A549 treated with Hydrocortisone at 1 μM for 4 hours (cell line): ENCODE measurements at places on chromosomes 5 and 9. TPM values are rescaled to one million over a fixed set of nuclear protein-coding genes. Genes with fewer than 3 reads are reported as not detected.

Gene LAMC3
- 1.7 to 2.5 TPM (median 2.0 TPM) in 5 replicates for total RNA-seq

Gene NIM1K
- 0.24 to 0.30 TPM (median 0.28 TPM) in 5 replicates for total RNA-seq

Gene GAS1
- total RNA-seq, result 0.08 to 0.13 TPM (median 0.10 TPM) in 5 replicates

Gene ARHGEF39
- 13.6 to 18.2 TPM (median 17.4 TPM) in 5 replicates for total RNA-seq

Gene F12
- 14.2 to 24.1 TPM (median 22.1 TPM) in 5 replicates for total RNA-seq

Gene FOXD4L3
- 0.08 to 0.16 TPM (median 0.12 TPM) in 3 of 5 replicates, not detected in the others for total RNA-seq

Gene SLC1A3
- 0.09 TPM in 1 of 5 replicates, not detected in the others for total RNA-seq

Gene ANKRD55
- total RNA-seq, result not detected in 5 replicates

Gene FOXI1
- total RNA-seq, result not detected in 5 replicates

Gene ECM2
- total RNA-seq, result 0.09 to 0.17 TPM (median 0.13 TPM) in 5 replicates

Gene HCN1
- not detected in 5 replicates for total RNA-seq

Gene ANKRD18B
- 4.8 to 7.7 TPM (median 5.3 TPM) in 5 replicates for total RNA-seq

Gene EPB41L4A
- total RNA-seq, result 2.5 to 3.7 TPM (median 3.2 TPM) in 5 replicates

Gene CDH18
- not detected in 5 replicates for total RNA-seq

Gene GLRA1
- not detected in 5 replicates for total RNA-seq

Gene CDH10
- total RNA-seq, result 0.09 to 0.20 TPM (median 0.14 TPM) in 5 replicates

Gene IL33
- 0.10 to 0.55 TPM (median 0.43 TPM) in 5 replicates for total RNA-seq

Gene DOK3
- total RNA-seq, result 2.7 to 6.1 TPM (median 3.8 TPM) in 5 replicates

Gene PCDHGA11
- total RNA-seq, result 0.02 to 0.06 TPM (median 0.02 TPM) in 3 of 5 replicates, not detected in the others

Gene STK32A
- 0.21 to 0.38 TPM (median 0.24 TPM) in 5 replicates for total RNA-seq

Gene CKMT2
- total RNA-seq, result not detected in 5 replicates

Gene GPR151
- total RNA-seq, result not detected in 5 replicates

Gene GDF9
- 0.14 to 0.38 TPM (median 0.21 TPM) in 5 replicates for total RNA-seq

Gene HARS2
- 34.4 to 44.5 TPM (median 36.9 TPM) in 5 replicates for total RNA-seq

Gene LCN9
- 0.13 to 0.16 TPM in 2 of 5 replicates, not detected in the others for total RNA-seq

Gene SLC36A2
- total RNA-seq, result not detected in 5 replicates

Gene HMCN2
- total RNA-seq, result 0.02 to 0.16 TPM (median 0.10 TPM) in 4 of 5 replicates, not detected in the other

Gene HEMGN
- total RNA-seq, result not detected in 5 replicates

Gene OR13C3
- not detected in 5 replicates for total RNA-seq

Gene FANCG
- 35.0 to 58.2 TPM (median 50.9 TPM) in 5 replicates for total RNA-seq

Gene TLN1
- 111 to 160 TPM (median 122 TPM) in 5 replicates for total RNA-seq

Gene OTP
- 0.03 to 0.16 TPM (median 0.13 TPM) in 5 replicates for total RNA-seq

Gene DBH
- total RNA-seq, result not detected in 5 replicates

Gene GALT
- 15.0 to 18.9 TPM (median 17.2 TPM) in 5 replicates for total RNA-seq

Gene OGN
- total RNA-seq, result not detected in 5 replicates

Gene PDE8B
- 1.2 to 2.4 TPM (median 1.7 TPM) in 5 replicates for total RNA-seq

Gene FCN2
- total RNA-seq, result not detected in 5 replicates

Gene ZDHHC11B
- 1.1 to 1.5 TPM (median 1.3 TPM) in 5 replicates for total RNA-seq

Gene SARDH
- 0.07 to 0.16 TPM (median 0.15 TPM) in 4 of 5 replicates, not detected in the other for total RNA-seq

Gene PCDHGA9
- 0.05 to 0.07 TPM (median 0.07 TPM) in 4 of 5 replicates, not detected in the other for total RNA-seq

Gene FAM221B
- total RNA-seq, result not detected in 5 replicates

Gene ZER1
- total RNA-seq, result 14.0 to 15.9 TPM (median 15.1 TPM) in 5 replicates

Gene RAD50
- 24.5 to 37.7 TPM (median 28.1 TPM) in 5 replicates for total RNA-seq

Gene EIF4E1B
- total RNA-seq, result not detected in 5 replicates

Gene TNFSF15
- 0.08 to 0.14 TPM (median 0.10 TPM) in 5 replicates for total RNA-seq

Gene RGS7BP
- total RNA-seq, result not detected in 5 replicates

Gene IL3
- total RNA-seq, result not detected in 5 replicates

Gene TNFAIP8
- 12.7 to 27.4 TPM (median 15.3 TPM) in 5 replicates for total RNA-seq

Gene TAL2
- 0.17 to 0.53 TPM (median 0.21 TPM) in 5 replicates for total RNA-seq

Gene CATSPER3
- total RNA-seq, result 0.22 to 0.56 TPM (median 0.34 TPM) in 5 replicates

Gene GFI1B
- total RNA-seq, result 0.07 to 0.20 TPM (median 0.10 TPM) in 5 replicates
